Astrocyte (in vitro differentiated cells and primary cell): ENCODE measurements at places on chromosomes 11 and 22. TPM values are rescaled to one million over a fixed set of nuclear protein-coding genes. Genes with fewer than 3 reads are reported as not detected.

- no peak for DNase-seq
- H3K27ac ChIP-seq = no peak overlapping the region
- no peaks in the 10 kb centered on the region for H3K27me3 ChIP-seq
- no peaks in the 10 kb centered on the region for H3K4me1 ChIP-seq
These were observed 677.7 kb downstream of the BRD1 start for GRCh38 chr22:49149721-49150608.

- H3K36me3 ChIP-seq = peaks cover 57% of the 10 kb centered on the region
- H3K4me3 ChIP-seq = no peak overlapping the region
- no peak overlapping the region for H3K27ac ChIP-seq
These were observed 23.2 kb downstream of the FADS2 start for GRCh38 chr11:61851113-61851899.

Gene BLID
- 1.1 and 1.2 TPM in 2 replicates for total RNA-seq

Gene SMC1B
- not detected in 2 replicates for total RNA-seq

DNA sequence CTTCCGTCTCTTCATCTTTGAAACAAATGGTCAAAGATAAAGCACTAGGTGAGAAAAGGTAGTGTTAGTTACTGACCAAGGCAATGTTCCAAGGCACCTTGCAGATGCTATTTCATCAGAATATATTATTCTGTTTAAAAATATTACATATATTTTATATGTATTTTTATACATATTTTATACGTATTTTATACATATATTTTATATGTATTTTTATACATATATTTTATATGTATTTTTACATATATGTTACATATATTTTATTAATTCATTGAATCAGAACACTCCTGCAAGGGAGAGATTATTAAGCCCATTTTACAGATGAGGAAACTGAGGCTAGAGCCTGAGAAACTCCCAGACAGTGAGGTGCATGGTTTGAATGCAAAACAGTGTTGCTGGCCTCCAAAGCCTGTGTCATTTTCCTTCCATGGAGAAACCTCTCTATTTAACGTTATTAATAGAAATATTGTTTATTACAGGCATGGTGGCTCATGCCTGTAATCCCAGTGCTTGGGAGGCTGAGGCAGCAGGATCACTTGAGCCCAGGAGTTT lies 120.6 kb upstream of the CD82 start:
- H3K4me1 ChIP-seq = no peaks in the 10 kb centered on the region
- no peak overlapping the region for H3K27ac ChIP-seq
- DNase-seq = no peak

- H3K4me3 ChIP-seq = no peak overlapping the region
- H3K27ac ChIP-seq = no peak overlapping the region
- H3K27me3 ChIP-seq = no peaks in the 10 kb centered on the region
- DNase-seq = no peak
- no peaks in the 10 kb centered on the region for H3K36me3 ChIP-seq
These were observed 275.9 kb downstream of the TBC1D22A start for GRCh38 chr22:47038206-47038835.

GRCh38 chr11:57310630-57311086 lies 14.1 kb downstream of the TNKS1BP1 start:
- DNase-seq = no peak
- peak overlapping the region; percentile 89 for H3K27ac ChIP-seq
- peak overlapping the region; percentile 59 for H3K4me3 ChIP-seq
- peaks cover 44% of the 10 kb centered on the region for H3K4me1 ChIP-seq
- no peaks in the 10 kb centered on the region for H3K27me3 ChIP-seq

Gene APOBEC3A
- total RNA-seq = not detected in 2 replicates

- no peak for DNase-seq
- peaks cover 35% of the 10 kb centered on the region for H3K4me1 ChIP-seq
- no peak overlapping the region for H3K4me3 ChIP-seq
- no peaks in the 10 kb centered on the region for H3K36me3 ChIP-seq
- peaks cover 23% of the 10 kb centered on the region for H3K27me3 ChIP-seq
- no peak overlapping the region for H3K27ac ChIP-seq
These were observed 5.9 kb downstream of the IGSF9B start for GRCh38 chr11:133950874-133951326.

Gene DDI1
- not detected in 2 replicates for total RNA-seq
